Left renal pelvis (tissue), 4 donors: ENCODE measurements at places on chromosomes 7 and 10.

DNA sequence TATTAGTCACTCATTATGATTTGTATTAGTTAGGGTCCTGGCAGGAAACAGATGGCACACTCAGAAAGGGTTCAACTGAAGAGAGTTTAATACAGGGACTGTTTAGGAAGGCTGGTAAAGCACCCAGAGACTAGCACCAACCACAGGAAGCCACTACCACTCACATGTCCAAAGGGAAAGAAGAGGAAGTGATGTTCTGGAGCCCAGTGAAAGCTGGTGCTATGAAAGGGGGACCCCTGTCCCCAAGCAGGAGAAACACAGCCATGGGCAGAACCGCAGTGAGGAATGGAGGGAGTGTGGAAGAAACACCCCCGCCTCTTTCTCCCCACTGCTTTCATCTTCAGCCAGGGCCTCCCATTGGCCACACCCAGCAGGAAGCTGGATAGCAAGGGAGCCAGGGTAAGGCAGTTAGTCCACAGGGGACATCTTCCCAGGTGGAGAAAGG is 3.2 kb upstream of the VSIR start:
- DNase-seq = no peak

GRCh38 chr10:3538656-3539531 is 246.1 kb downstream of the KLF6 start:
- no peak for DNase-seq

DNA sequence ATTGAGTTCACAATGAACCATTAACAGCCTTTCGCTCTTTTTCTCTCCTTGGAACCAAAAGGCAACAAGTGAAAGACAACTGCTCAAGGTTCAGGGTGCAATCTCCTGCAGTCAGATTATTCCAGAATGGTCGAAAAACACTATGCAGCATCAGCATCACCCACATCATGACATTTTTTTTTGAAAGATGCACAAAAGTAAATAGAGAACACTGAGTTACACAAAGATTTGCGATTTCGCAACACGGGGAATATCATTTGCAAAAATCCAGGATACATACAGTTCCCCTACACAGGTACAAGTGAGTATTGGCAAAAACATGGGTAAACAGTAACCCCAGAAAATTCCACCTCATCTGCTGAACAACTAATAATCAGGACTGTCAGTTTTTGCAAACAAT is 611.5 kb downstream of the KCNMA1 start:
- DNase-seq = no peak

GRCh38 chr7:118104812-118105441 is 79.0 kb upstream of the LSM8 start:
- DNase-seq = no peak

- DNase-seq = no peak
Observed at GRCh38 chr10:103979530-103979929, 12.6 kb downstream of the SLK start.

DNA sequence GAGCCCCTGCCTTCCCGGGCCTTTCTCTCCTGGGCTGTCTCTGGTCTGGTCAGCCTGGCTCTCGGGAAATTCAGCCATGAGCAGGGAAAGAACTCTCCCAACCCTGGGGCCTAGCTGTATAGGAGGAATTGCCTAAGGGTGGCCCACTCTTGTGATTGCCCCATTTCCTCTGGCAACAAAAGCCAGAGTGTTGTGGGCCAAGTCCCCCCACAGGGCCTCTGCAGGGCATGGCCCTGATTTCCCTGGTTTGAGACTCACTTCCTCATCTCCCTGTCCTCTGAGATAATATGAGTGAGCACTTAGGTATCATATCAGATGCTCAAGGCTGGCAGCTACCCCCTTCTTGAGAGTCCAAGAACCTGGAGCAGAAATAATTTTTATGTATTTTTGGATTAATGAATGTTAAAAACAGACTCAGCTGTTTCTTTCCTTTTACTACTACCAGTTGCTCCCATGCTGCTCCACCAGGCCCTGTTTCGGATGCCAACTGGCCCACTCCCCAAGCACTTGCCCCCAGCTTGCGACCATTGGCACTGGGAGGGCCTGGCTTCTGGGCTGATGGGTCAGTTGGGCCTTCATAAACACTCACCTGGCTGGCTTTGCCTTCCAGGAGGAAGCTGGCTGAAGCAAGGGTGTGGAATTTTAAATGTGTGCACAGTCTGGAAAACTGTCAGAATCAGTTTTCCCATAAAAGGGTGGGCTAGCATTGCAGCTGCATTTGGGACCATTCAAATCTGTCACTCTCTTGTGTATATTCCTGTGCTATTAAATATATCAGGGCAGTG is 11.4 kb downstream of the IRF5 start:
- DNase-seq = no peak

DNA sequence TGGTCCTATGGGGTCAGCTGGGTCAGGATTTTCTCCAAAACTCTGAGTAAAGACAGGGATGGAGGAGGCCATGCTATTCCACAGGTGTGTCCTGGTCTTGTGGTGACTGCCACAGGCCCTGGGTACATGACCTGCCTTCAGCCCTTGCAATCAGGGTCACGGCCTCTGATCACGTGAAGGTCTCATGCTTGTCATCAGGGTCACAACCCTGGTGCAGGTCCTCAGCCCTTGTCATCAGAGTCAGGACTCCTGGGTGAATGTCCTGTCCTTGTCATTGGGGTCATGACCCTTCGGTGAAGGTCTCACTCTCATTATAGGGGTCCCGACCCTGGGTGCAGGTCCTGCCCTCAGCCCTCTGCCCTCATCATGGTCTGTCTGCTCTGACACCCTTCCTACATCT is 21.9 kb upstream of the TBRG4 start:
- DNase-seq = no peak

DNA sequence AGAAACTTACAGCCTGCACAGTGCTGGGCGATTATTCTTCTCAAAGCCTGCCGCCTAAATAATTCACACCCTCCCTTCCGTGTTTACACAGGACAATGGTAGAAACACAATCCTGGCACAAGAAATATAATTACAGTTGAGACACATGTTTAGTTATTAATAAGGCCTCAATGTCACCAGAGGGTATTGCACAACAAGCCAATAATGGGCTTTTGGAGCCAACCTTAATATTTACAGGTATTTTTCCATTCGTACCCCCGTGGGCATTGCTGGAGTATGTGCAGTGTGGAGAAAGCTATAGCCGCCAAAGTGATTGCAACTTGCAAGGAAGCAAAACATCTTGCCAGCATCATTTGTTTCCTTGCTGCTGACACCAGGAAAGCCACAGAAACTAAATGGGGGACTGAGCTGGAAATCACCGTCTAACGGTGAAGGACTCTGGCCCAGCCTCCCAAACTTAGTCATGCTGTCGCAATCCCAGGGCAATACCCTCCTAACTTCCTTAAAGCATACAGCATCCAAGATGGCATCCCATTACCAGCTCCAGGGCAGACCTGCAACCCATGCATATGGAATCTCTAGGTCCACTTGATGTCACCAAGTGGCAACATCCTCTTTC is 8.6 kb downstream of the CALN1 start:
- DNase-seq = no peak

DNA sequence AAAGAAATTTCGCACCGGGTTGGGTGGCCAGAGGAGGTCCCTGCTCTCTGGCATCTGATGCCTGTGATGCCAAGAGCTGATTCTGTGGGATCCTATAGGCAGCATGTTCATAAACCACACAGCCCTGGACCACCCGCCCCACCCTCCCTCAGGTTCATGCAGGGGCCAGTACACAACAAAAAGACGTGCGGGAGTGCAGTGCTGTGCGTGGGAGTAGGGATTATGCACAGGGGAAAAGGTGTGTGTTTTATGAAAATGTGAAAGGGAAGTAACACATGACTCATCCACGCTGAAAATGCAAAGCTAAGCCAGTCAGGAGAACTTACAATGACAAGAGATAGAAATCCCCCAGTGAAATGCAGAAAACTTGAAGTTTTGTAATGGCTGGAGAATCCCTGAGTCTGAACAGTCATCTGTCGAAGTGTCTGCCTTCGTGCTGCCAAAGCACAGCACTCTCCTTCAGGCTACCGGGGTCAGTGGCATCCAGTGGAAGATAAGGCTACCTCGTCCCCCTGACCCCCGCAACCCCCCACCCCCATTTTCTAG is 1.1 kb downstream of the KIAA1217 start:
- DNase-seq = no peak

- DNase-seq = no peak
Observed at GRCh38 chr10:119320981-119321380, 113.6 kb downstream of the GRK5 start.

DNA sequence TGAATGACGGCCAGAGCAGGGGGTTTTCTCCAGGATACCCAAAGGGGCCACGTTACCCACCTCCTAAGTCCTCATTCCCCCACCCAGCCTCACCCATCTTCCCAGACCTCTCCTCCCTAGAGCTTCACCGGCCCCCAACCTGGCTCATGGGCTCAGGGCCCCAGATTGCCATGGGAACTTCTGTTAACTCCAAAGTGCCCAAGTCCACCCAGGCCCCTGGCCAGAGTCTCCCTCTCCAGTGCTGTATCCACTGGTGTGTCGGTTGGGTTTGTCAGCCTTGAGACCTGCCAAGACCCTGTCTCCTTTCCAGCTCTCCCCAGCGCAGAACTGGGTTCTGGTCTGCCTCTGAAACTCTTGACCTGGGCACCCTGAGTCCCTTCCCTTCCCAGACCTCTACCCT is 37.1 kb upstream of the ZMIZ2 start:
- no peak for DNase-seq

GRCh38 chr10:131131726-131132591 is 179.6 kb downstream of the TCERG1L start:
- peak; percentile 26 for DNase-seq

- no peak for DNase-seq
Observed at GRCh38 chr7:14521183-14521582, 381.4 kb downstream of the DGKB start.

DNA sequence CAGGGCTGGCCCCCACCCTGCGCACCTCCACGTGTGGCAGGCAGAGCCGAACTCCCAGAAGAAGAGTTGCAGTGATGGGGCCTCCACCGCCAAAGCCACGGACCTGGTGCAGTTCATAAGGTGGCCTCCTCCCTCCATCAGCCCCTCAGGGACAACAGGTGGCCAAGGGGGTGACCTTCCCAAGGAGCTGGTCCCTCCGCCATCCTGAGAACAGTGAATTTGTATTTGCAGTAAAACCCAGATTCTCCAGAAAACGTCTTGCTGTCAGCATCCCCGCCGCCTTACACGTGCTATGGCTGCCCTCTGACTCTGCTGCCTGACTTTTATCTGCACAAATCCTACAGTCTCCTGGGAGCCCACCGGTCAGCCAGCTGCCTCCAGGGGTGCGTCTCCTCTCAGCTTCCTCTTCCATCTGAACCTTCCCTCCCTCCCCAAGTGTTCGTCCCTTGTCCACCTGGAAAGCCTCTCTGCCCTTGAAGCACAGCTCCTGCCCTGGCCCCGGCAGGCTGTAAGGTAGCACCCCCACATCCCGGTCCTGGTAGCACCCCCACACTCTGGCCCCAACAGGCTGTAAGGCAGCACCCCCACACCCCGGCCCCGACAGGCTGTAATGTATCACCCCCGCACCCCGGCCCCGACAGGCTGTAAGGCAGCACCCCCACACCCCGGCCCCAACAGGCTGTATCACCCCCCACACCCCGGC is 311.8 kb downstream of the PTPRN2 start:
- DNase-seq = no peak

GRCh38 chr10:71719464-71720201 is at the start of gene C10orf105:
Gene C10orf105 (minus strand): TSS chr10:71719778. CDS start chr10:71716337, 3,441 bp downstream.
- no peak for DNase-seq

DNA sequence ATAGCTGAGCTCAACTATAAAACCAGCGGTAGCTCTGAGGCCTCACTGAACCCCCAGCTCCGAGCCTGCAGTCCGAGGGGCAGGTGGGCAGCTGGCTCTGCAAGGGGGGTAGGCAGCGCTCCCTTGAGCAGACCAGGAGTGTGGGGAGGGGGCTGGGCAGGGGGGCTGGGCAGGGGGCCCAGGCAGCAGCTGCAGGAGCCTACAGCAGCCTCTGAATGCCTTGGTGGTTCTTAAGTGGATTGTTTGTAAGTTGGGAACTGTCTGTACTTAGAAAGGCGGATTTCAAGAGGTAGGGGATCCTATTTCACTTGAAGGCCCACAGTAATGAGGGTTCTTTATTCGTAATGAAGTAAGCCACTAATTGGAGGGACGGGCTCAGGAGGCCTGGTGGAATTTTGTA is 72.3 kb downstream of the ICA1 start:
- DNase-seq = no peak

DNA sequence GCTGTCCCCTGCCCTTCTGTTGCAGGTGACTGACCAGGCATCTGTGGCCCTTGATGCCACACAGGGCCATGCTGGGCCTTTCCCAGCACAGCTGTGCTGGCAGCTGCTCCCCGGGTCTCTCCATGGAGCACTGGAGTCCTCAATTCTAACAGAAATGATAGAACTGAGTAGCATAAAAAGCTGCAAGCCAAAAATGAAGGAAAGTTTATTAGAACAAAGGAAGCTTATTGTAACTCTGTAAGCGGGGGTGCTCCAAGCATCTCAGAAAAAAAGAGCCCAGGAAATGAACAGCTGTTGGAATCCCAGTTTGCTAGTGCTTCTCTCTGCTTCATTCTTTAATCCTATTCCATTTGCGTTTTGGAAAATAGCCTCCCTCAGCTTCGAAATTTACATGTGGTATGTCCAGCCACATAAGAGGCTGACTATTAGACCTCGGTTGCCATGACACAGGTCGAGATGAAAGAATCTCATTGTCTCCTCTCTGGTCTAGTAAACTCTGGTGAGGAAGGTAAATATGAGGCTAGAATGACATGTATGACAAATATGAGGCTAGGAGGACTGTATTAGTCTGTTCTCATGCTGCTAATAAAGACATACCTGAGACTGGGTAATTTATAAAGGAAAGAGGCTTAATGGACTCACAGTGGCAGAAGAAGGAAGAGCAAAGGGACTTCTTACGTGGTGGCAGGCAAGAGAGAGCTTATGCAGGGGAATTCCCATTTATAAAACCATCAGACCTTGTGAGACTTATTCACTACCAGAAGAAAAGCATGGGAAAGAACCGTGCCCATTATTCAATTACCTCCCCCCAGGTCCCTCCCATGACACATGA is 23.7 kb downstream of the EPDR1 start:
- no peak for DNase-seq

GRCh38 chr10:4266416-4267085 is 481.5 kb upstream of the KLF6 start:
- DNase-seq = no peak

DNA sequence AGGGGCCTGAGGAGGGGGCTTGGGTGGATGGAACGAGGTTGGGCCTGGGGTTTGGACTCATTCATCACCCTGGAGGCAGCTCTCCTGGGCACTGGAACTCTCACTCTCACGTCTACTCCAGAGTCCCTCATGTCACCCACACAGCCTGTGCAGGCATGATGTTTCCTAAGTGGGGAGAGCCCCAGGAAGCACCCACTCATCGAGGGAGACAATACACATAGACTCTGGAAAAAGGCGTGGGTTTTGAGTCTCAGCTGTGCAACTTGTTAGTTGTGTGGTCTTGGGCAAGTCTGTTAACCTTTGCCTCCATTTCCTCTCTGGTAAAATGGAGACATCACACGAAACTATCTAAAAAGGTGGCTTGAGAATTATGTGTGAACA is 25.9 kb upstream of the RBM20 start:
- no peak for DNase-seq
